ENCODE measurements at places on chromosomes 5 and 9. TPM values are rescaled to one million over a fixed set of nuclear protein-coding genes. Genes with fewer than 3 reads are reported as not detected.

- no peaks in the 10 kb centered on the region for H3K27me3 ChIP-seq
- H3K27ac ChIP-seq = no peak overlapping the region
- DNase-seq = no peak
- no peaks in the 10 kb centered on the region for H3K36me3 ChIP-seq
- H3K4me1 ChIP-seq = no peaks in the 10 kb centered on the region
Observed at GRCh38 chr5:55331321-55331720, 23.5 kb downstream of the MTREX start.

DNA sequence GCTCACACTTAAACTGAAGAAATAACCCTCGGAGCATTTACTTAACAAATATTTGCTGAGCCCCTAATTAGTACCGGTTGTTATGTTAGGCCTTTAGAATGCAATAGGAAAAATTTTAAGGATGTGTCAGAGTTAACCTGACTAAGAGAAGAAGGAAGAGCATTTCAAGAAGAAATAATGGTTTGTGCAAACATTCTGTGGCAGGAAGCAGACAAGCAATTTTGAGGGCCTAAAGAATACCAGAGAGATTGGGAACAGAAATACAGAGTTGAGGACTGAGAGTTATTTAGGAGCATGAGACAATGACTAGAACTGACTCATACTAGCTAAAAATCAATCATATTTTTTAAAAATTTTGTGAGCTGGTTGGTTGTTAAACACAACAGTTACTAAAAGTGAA lies 218.8 kb downstream of the PRR16 start:
- no peaks in the 10 kb centered on the region for H3K27me3 ChIP-seq
- no peaks in the 10 kb centered on the region for H3K4me1 ChIP-seq
- H3K36me3 ChIP-seq = no peaks in the 10 kb centered on the region
- H3K4me3 ChIP-seq = no peak overlapping the region
- no peak for DNase-seq
- no peak overlapping the region for H3K27ac ChIP-seq

- no peak overlapping the region for H3K4me3 ChIP-seq
- no peaks in the 10 kb centered on the region for H3K36me3 ChIP-seq
- H3K27me3 ChIP-seq = no peaks in the 10 kb centered on the region
Observed at GRCh38 chr5:17224858-17225511, 7.6 kb downstream of the BASP1 start.

GRCh38 chr5:68240202-68240601 lies 24.6 kb downstream of the PIK3R1 start:
- H3K27me3 ChIP-seq = no peaks in the 10 kb centered on the region
- H3K27ac ChIP-seq = peak overlapping the region; percentile 58
- H3K4me3 ChIP-seq = no peak overlapping the region
- peaks cover 3% of the 10 kb centered on the region for H3K36me3 ChIP-seq

NME5 gene
- 7.0 TPM for total RNA-seq

GRCh38 chr9:112856843-112857242 lies 33.8 kb downstream of the SLC46A2 start:
- DNase-seq = no peak
- no peaks in the 10 kb centered on the region for H3K36me3 ChIP-seq
- H3K4me1 ChIP-seq = peaks cover 72% of the 10 kb centered on the region
- H3K27ac ChIP-seq = no peak overlapping the region

DNA sequence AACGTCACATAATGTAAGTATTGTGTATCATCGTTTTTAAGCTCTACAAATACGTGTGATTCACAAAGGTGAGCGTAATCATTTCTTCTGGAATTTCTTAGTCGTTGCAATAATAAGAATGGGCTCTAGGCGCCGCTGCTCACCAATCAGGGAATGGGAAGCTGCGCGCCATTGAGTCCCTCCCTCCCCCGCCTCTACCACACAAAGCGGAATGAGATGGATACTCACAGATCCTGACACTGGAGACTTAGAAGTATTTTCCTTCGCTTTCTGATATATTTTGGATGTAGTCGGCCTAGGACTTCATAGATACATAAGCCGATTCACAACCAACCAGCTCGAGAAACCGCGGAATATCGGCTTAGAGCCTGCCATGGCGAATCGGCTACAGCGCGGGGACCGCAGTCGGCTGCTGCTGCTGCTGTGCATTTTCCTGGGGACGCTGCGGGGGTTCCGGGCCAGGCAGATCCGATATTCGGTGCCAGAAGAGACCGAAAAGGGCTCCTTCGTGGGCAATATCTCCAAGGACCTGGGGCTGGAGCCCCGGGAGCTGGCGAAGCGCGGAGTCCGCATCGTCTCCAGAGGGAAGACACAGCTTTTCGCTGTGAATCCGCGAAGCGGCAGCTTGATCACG lies at the start of gene PCDHGA11:
Gene PCDHGA11 (plus strand): TSS at position 197 of the 634 bp plus-strand sequence. CDS start 177 bp downstream, at position 374.
- peak within 1 kb of the TSS; percentile 39 for H3K4me3 ChIP-seq
- H3K27me3 ChIP-seq = peaks cover 40% of the 10 kb centered on the region
- no peak for DNase-seq
- peaks cover 3% of the 10 kb centered on the region for H3K4me1 ChIP-seq

DNA sequence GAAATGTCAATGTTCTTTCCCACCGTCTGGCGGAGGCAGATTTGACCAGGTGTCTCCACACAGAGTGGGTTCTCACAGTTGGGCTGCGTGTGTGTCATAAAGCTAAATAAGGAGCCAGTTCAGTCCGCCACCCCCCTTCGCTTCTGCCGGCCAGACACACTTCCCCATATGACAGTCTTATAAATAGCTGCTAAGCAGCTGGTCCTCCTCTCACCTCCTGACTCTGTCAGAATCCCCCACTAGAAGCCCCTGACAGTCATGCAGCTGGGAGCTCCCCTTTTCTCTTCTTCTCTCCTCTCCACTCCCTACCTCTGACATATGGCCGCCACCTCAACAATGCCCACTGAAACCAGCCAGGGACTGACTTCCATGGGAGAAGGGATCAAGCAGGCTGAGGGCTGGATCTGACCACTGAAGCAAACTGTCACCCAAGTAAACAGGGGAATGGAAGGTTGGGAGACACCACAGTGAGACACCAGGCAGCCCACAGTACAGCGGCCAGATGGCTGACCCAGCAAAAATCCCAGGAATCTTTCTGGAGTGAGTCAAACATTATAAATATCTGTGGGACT lies 141.9 kb upstream of the EFNA5 start:
- DNase-seq = no peak
- no peak overlapping the region for H3K4me3 ChIP-seq
- H3K36me3 ChIP-seq = no peaks in the 10 kb centered on the region
- no peaks in the 10 kb centered on the region for H3K27me3 ChIP-seq
- H3K27ac ChIP-seq = no peak overlapping the region

DNA sequence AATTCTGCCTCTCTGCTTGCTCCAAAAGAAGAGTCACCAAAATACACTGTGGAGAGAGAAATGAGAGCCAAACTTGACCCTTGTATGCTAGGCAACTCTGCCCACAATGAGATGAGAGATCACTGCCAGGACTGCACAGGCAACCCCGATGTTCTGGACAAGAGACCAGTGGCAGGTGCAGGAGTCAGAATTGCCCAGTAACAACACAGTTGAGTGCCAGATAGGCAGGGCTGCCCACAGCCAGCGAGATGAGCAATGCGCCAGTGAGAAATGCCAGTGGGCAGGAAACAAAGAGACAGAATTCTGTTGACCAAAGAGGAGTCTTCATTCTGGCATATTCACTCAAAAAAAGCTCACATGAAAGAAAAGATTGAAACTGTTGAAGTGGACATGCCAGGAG lies 570.7 kb downstream of the CAAP1 start:
- no peak for DNase-seq
- H3K4me1 ChIP-seq = no peaks in the 10 kb centered on the region
- no peak overlapping the region for H3K4me3 ChIP-seq

GRCh38 chr5:148972396-148972795 lies 90.5 kb downstream of the SH3TC2 start:
- no peaks in the 10 kb centered on the region for H3K36me3 ChIP-seq
- no peak overlapping the region for H3K4me3 ChIP-seq
- no peak for DNase-seq
- H3K27me3 ChIP-seq = no peaks in the 10 kb centered on the region
- peak overlapping the region; percentile 71 for H3K27ac ChIP-seq

DNA sequence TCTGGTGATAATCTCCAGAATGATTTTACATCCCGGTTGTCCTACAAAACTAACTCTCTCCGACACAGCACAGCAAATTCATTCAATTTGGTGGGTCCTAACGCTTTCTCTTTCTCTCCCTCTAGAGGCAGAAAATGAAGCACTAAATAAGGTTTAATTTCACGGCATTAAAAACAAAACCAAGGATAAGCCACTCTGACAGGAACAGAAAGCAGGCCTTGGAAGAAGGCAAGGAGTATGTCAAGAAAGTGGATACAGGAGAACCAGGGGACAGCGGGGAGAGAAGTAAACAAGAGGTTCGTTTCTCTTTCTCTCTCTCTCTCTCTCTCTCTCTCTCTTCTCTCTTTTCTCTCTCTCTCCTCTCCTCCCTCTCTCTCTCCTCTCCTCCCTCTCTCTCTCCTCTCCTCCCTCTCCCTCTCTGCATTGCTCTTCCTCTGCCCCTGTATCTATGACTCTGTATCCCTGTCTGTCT lies 49.8 kb downstream of the EBF1 start:
- DNase-seq = no peak
- no peaks in the 10 kb centered on the region for H3K36me3 ChIP-seq
- H3K27me3 ChIP-seq = peaks cover 79% of the 10 kb centered on the region
- no peak overlapping the region for H3K4me3 ChIP-seq
- peaks cover 9% of the 10 kb centered on the region for H3K4me1 ChIP-seq

- no peaks in the 10 kb centered on the region for H3K27me3 ChIP-seq
- no peak overlapping the region for H3K4me3 ChIP-seq
- H3K36me3 ChIP-seq = no peaks in the 10 kb centered on the region
- DNase-seq = no peak
- no peaks in the 10 kb centered on the region for H3K4me1 ChIP-seq
Observed at GRCh38 chr5:2111569-2112105, 228.9 kb upstream of the IRX4 start.

- no peaks in the 10 kb centered on the region for H3K36me3 ChIP-seq
- H3K4me3 ChIP-seq = no peak overlapping the region
- DNase-seq = peak; percentile 8
- no peaks in the 10 kb centered on the region for H3K4me1 ChIP-seq
- no peaks in the 10 kb centered on the region for H3K27me3 ChIP-seq
Observed at GRCh38 chr9:129121483-129121882, 10.3 kb downstream of the PTPA start.

- peaks cover 38% of the 10 kb centered on the region for H3K4me1 ChIP-seq
- DNase-seq = no peak
- H3K27ac ChIP-seq = peak overlapping the region; percentile 13
- no peaks in the 10 kb centered on the region for H3K27me3 ChIP-seq
- no peaks in the 10 kb centered on the region for H3K36me3 ChIP-seq
Observed at GRCh38 chr5:67246108-67246507, 49.5 kb upstream of the CD180 start.

GRCh38 chr5:10218658-10219057 lies 31.0 kb downstream of the ATPSCKMT start:
- no peaks in the 10 kb centered on the region for H3K4me1 ChIP-seq
- no peak for DNase-seq
- no peaks in the 10 kb centered on the region for H3K36me3 ChIP-seq
- H3K27me3 ChIP-seq = no peaks in the 10 kb centered on the region
- H3K4me3 ChIP-seq = no peak overlapping the region

SLC36A3 gene
- total RNA-seq = not detected

PTGDS gene
- total RNA-seq = 133 TPM

GLIPR2 gene
- 94.5 TPM for total RNA-seq

MYMK gene
- not detected for total RNA-seq

DNA sequence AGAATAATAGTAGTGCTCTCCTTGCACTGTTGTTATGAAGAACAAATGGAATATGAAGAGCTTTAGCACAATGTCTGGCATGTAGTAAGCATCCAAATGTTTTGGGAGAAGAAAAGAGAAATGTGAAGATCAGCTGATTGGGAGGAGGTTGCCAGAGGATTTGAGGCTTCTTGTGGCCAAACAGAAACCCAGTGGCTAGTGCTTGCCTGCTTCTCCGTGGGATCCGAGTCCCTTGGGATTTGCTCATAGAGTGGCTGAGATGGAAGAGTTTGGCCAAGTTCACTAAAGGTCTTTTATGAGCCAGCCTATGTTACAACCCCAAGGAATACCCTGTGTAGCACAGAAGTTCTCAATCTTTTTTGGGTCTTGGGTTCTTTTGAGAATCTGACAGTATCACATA lies 86.0 kb downstream of the ANGPTL2 start:
- no peak overlapping the region for H3K4me3 ChIP-seq
- no peaks in the 10 kb centered on the region for H3K4me1 ChIP-seq
- no peaks in the 10 kb centered on the region for H3K27me3 ChIP-seq
- H3K27ac ChIP-seq = peak overlapping the region; percentile 19

SURF6 gene
- total RNA-seq = 16.7 TPM

- DNase-seq = no peak
- H3K36me3 ChIP-seq = no peaks in the 10 kb centered on the region
Observed at GRCh38 chr5:39116344-39117170, 42.4 kb upstream of the RICTOR start.

DNA sequence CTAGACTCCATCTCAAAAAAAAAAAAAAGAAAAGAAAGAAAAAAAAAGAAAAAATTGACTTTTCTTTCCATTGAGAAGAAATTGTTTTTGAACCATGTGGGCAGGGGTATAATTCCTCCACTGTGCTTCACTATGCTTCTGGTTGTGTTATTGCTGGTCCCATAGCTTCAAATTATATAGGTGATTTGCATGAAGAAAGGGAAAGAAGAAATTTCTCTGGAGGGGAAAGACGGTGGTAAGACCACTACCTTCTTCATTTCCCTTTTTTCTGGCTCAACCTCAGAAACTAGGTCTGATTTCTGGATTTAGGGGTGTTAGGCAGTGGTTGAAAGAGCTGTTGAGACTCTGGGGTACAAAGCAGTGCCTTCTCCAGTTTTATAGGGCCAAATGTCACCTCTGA lies 29.3 kb upstream of the HSPB3 start:
- no peak overlapping the region for H3K27ac ChIP-seq
- no peaks in the 10 kb centered on the region for H3K4me1 ChIP-seq
- H3K36me3 ChIP-seq = no peaks in the 10 kb centered on the region
- H3K27me3 ChIP-seq = no peaks in the 10 kb centered on the region
- no peak overlapping the region for H3K4me3 ChIP-seq

GRCh38 chr5:148342371-148343045 lies 7.1 kb downstream of the SPINK9 start:
- no peaks in the 10 kb centered on the region for H3K36me3 ChIP-seq
- no peak for DNase-seq
- no peaks in the 10 kb centered on the region for H3K27me3 ChIP-seq
- no peak overlapping the region for H3K27ac ChIP-seq
- no peak overlapping the region for H3K4me3 ChIP-seq

- no peak for DNase-seq
- no peaks in the 10 kb centered on the region for H3K27me3 ChIP-seq
- H3K36me3 ChIP-seq = no peaks in the 10 kb centered on the region
- no peaks in the 10 kb centered on the region for H3K4me1 ChIP-seq
- H3K4me3 ChIP-seq = no peak overlapping the region
- H3K27ac ChIP-seq = no peak overlapping the region
Observed at GRCh38 chr5:5384660-5385330, 37.7 kb upstream of the ICE1 start.

DNA sequence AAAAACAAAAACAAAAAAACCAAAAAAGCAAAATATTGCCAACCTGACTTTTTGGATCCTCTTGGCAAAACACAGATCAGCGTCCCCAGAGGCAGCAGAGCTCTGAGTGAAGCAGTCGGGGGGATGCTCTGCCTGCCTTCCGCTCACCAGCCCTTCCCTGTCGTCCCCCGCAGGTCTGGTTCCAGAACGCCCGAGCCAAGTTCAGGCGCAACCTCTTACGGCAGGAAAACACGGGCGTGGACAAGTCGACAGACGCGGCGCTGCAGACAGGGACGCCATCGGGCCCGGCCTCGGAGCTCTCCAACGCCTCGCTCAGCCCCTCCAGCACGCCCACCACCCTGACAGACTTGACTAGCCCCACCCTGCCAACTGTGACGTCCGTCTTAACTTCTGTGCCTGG lies 20.7 kb downstream of the LHX2 start:
- no peaks in the 10 kb centered on the region for H3K36me3 ChIP-seq
- peaks cover 100% of the 10 kb centered on the region for H3K27me3 ChIP-seq
- H3K27ac ChIP-seq = no peak overlapping the region
